Muscle of arm (tissue), 14 donors: ENCODE measurements at places on chromosomes 12 and 14. TPM values are rescaled to one million over a fixed set of nuclear protein-coding genes. Genes with fewer than 3 reads are reported as not detected.

DNA sequence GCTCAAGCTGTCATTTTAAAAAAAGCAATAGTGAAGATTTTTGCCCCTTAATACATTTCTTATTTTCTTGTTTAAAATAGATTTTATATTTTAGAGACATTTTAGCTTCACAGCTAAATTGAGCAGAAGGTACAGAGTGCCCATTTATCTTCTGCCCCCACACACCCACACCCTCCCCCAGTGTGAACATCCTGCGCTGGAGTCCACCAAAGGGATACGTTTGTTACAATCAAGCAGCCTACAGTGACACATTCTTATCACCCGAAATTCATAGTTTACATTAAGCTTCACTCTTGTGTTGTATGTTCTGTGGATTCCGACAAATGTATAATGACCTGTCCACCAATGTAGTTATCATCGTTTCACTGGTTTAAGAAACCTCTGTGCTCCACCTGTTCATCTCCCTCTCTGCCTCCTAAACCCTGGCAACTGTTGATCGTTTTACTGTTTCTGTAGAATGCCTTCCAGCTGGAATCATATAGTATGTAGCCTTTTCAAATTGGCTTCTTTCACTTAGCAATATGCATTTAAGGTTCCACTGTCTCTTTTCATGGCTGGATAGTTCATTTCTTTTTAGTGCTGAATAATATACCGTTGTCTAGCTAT, 91.0 kb upstream of the TRAF3 start:
- DNase-seq, result no peak

DNA sequence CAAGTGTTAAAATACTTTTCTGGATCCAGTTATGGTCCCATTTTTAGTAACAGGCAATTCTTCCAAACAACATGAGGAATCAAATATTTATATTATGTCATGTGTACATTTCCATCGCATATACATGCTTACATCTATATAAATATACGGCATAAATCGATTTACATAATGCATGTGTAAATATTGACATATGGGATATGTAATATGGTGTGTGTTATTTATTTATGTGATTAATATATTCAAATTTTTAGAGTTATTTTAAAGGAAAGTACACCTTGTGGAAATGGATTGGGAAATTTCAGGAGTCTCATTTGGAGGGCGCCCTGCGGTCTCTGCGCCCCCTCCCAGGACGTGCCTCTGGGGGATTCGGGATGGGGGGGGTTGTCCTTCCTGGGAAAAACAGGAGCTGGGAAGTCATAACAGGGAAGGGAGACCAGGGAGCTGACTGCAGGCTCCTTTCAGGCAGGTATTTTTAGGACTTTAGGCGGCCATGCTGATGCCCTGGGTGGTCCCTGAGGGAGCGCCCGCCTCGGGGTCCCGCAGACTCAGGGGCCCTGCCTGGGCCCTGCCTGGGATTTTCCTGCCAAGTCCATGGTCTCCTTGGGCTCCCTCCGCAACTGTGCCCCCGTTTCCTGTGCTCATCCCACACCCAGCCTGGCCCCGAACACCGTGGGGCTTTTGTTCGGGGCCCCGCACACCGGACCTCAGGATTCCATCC, 82.7 kb upstream of the SFSWAP start:
- DNase-seq, result no peak

DNA sequence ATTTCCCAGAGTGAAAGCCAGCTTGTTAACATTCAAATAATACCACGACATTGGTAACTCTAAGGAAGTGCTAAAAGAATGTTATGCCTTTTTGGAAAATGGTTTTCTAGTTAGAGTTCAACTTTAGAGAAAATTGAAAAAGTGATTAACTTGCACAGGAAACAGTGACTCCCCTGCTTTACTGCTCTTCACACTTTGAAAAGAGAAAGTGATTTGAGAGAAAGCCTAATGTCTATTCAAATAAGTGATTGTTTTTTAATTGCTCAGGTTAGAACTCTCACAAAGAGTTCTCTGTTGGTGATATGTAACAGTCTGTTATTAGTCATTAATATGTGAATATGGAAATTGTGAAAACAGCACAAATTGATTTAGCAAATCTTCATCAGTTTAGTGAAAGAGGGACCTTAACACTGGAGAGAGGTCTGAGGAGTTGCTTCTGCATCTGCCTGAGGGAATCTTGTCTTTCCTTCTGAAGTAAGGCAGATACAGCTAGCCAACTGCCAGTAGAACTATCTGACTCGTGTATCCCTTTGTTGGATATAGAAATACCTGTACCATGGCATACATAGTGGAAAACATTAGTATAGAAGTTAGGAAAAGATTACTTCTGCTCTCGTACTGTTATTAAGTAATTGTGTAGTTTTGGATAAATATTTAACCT, 25.5 kb downstream of the ATF7IP start:
- DNase-seq, result no peak

GRCh38 chr12:14239935-14240872, 125.3 kb upstream of the ATF7IP start:
- no peak for DNase-seq

DNA sequence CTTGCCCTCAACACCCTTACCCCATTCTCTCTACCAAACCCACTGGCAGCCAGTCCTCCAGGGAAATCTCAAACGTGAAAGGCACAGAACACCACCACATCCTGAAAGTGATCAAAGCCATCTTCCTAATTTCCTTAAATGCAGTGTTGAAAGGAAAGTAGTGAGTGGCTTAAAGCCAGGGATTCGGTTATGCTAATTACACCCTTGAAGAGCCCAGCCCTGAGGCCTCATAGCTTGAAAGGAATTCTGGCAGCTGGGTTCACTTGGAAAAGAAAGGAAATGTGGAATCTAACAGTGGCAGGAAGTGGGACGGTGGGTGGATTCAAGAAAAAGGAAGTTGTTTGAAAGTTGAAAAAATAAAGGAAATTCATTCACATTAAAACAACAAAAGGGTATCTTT, 73.0 kb upstream of the FICD start:
- DNase-seq, result no peak

DNA sequence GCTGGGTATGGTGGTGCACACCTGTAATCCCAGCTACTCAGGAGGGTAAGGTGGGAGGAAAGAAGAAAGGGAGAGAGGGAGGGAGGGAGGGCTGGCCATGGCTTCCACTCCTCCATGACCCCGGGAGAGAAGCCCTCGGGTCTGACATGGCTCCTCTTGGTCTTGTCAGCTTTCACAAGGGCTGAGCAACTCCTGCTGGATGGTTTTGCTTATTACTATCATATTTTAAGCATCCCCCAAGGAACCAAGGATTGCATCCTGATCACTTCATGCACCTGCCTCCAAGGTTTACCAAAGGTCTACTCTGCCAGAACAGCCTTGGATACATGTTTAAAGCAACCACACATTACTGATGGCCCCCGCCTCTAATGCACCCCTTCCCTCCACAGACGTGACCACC, 28.0 kb upstream of the NCOR2 start:
- no peak for DNase-seq

GRCh38 chr14:97282210-97283004, 485.2 kb downstream of the VRK1 start:
- DNase-seq, result no peak

DNA sequence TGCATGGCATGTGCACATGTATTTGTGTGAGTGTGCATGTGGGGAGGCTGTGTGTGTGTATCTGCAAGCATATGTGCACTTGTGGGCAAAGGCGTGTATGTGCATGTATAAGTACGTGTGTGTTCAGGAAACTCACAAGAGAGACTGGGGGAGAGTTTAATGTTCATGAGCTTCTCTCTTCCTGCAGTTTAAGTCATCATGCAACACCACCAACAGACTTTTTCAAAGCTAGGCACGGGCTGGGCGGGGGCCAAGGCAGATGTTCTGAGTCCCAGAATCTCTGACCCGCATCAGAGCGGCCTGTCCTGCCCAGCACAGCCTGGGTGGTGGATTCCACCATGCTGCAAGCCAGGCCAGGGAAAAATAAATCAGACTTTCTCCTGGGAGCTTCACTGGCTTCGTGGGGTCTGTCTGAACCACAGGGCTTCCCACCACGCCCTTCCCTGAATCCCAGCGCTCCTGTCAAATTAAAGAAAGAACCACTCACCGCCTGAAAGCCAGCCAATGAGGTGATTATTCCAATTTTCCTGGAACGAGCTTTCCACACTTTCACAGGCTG, 75.7 kb downstream of the PITPNM2 start:
- DNase-seq, result no peak

Gene LRRC10
- not detected for polyA plus RNA-seq

Gene POTEG
- polyA plus RNA-seq, result not detected

Gene FAM222A
- polyA plus RNA-seq, result 4.2 TPM

Gene PIWIL1
- polyA plus RNA-seq, result 0.22 TPM
